CD4-positive, alpha-beta T cell treated with Interleukin-15 for 4 hours (primary cell): ENCODE measurements at places on chromosomes 1 and 21.
A peak's percentile ranks its signal among the peaks of the same experiment; 100 is the strongest.

- DNase-seq = no peak
These were observed 39.5 kb upstream of the MCOLN3 start for GRCh38 chr1:85087659-85088407.

DNA sequence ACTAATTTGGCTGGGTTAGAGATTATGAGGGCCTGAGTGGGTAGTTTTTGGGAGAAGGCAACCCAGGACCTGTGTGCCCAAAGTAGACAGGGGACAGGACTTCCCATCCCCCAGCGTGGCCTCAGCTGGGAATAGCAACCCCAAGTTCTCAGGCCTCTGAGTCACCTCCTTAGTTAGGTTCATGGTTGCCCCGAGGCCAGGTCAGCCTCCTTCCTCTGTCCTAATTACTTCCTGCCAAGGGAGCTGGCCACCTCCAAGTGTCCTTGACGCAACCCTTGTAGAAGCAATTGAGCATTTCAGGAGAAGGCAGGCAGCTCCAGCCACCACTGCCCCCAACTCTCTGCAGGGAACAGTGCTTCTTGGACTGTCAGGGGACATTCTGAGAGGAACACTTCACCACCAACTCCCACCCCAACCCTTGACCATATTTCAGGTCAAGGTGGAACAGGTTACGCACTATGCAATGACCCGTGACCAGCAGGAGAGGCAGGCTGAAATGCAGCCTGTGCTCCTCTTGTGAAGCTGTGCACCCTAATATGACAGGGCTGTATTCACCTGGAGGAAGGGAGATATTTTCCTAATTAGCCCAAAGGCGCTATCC, 5.1 kb upstream of the NT5C1A start:
- DNase-seq = no peak

DNA sequence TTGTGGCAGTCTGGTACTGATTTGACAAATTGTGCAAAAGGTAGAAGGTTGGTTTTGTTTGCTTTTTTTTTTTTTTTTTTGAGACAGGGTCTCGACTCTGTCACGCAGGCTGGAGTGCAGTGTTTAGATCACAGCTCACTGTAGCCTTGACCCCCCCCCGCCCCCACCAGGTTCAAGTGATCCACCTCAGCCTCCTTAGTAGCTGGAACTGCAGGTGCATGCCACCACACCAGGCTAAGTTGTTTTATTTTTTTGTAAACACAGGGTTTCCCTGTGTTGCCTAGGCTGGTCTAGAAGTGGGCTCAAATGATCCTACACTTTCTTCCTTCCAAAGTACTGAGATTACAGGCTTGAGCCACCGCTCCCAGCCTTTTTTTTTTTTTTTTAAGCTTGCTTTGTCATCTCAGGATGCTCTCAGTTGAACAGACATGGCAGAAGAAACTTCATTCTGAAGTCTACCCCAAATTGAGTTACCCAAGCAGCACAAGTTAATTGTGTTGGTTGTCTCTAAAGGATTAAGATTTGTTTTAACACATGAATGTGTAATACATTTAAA, 8.2 kb downstream of the KDM1A start:
- DNase-seq = no peak

DNA sequence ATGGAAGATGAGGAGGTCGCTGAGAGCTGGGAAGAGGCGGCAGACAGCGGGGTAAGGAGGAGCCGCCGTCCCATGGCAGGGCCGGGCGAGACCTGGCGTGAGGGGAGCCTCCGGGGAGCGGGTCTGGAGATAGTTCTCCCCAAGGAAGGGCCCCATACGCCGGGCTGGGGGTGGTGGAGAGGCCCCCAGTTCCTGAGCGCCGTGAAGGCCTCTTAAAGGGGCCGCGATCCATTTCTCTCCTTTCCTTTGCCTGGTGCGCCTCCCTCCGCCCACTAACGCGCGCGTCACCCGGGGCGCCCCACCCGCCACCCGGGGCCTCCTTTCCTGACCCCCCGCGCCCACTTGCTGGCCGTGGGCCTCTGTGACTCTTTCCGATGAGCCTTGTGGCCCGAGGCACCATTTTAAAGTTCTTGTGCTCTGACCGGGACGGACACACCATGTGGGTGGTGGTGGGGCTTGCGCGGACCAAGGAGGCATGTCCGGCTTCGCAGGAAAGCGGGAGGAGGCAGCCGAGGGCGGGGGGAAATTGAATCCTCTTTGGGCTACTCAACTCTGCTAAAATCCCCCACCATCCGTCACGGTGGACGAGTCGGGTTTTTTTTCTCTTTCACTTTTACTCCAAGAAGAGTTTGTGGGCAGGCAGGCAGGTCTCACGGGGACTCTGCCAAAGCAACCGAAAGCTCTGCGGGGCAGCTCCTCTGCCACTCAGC, 371 bp downstream of the SZRD1 start:
- peak; percentile 83 for DNase-seq

- DNase-seq = peak; percentile 30
These were observed 61.6 kb downstream of the PTGS2 start for GRCh38 chr1:186618401-186619170.

DNA sequence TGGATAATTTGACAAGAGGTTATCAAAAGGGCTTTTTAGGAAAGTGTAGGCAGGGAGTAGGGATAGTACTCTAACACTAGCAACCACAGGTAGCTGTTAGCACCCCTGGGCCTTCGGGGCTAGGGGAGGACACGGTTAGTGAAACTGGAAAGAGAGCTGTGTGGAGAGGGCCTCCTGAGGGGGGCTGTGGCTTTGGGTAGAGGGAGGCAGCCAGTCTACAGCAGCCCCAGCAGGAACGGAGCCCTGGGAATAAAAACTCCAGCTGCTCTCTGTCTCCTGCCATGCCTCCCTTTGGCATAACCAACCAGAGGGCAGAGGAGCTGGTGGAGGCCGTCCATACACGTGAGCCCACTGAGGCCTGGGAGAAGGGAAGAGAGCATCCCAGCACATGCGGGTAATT, 223.2 kb downstream of the FOXD2 start:
- no peak for DNase-seq

GRCh38 chr1:84096176-84096575, 47.9 kb upstream of the PRKACB start:
- DNase-seq = no peak

DNA sequence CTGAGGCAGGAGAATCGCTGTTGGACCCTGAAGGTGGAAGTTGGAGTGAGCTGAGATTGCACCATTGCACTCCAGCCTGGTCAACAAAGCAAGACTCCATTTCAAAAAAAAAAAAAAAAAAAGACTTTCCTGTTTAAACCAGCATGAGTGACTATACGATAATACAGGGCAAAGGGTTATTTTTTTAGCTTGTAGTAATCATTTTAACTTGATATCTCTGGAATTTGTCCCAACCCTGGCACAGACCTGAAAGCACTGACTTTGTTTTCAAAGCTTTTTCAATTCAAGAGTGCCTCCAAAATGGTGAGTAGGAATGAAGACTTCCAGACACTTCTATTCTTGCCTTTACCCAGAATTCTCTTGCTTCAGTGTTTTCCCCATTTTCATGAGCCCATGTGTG, 4.4 kb upstream of the TMCO2 start:
- no peak for DNase-seq

DNA sequence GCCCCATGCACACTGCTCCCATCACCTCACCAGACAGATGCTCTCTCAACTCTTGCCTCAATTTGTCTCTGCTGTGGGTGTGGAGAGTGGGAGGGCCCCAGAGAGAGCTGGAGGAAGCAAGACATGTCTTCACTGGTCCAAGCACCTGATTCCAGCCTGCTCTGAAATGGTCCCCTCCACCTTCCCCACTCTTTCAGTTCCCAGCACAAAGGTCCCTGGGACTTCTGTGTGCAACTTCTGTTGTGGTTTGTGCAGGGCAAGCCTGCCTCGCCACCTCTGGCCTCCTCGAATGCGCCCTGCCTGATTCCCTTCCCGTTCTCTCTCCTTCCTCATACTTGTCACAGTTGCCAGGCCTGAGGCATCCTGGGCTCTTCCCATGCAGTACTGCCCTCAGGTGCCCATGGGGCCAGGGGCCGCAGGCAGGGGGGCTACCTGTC, 119.3 kb downstream of the SYT2 start:
- no peak for DNase-seq

DNA sequence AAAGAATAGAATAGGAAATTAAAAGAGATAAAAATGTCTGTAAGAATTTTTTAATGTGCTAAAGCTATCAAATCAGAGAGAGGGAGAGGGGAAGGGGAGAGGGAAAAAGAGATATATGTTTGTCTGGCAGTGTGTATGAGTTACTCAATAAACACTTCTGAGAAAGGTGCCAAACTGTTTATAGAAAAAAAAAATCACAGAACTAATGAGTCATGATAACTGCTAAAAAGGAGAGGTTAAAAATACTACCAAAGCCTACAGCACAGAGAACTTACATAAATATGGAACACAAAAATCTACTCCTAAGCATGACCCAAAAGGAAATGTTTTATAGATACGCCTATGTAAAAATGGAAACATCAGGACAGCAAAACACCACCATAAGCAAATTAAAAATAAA, 45.4 kb downstream of the SELENOF start:
- DNase-seq = peak; percentile 1

DNA sequence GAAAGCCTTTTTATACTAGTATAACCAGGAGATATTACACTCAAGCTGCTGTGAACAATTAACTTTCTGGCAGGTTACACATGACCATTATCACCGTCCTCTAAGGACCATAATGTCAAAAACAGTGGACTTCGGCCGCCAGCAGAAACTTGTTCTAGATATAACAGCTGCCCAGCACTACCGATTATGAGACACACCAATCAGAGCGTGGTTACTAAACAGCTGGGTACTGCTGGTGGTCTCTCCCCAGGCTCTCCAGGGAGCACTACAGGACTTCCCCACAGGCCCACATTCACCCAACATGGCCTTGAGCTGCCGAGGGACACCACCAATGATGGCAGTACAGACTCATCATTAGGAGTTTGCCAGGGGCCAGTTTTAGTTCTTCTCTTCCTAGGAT, 57.9 kb upstream of the CTBS start:
- DNase-seq = no peak

- DNase-seq = no peak
These were observed 65.8 kb upstream of the ATF3 start for GRCh38 chr1:212542761-212543187.

- DNase-seq = no peak
These were observed 86.6 kb downstream of the OMA1 start for GRCh38 chr1:58459911-58460310.

DNA sequence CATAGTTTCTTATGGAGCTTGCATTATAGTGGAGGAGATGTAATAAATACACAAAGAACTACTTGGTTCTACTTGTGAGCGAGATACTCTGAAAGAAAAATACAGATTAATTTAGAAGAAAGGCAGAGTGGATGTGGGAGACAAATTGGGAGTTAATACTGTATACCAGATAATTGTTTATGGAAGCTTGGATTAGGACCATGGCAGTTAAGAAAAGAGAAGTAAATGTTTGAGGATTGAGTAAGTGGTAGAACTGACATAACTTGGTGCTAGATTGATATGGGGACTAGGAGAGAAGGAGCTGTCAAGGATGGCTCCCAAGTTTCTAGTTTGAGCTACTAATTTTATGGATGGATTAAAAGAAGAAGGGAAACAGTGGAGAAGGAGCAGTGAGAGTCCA, 47.3 kb downstream of the INKA2 start:
- DNase-seq = no peak

DNA sequence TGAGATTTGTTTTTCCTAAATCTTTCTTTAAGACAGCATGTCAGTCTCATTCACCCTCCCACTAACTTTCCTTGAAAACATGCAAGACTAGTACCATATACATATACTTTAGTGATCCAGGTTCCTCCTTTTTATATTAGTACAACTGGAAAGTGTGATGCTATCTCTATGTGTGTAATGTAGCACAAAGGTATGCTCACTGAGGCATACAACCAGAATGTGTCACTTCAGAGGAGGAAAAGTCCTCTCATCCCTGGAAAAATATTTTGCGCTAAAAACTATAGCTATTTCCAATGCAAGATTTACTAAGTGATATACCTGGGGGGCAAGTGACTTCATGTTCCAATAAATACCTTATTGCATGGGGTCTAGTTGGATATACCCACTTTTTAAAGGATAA, 45.9 kb downstream of the BARHL2 start:
- no peak for DNase-seq

GRCh38 chr21:40300300-40300699, 433.1 kb downstream of the PCP4 start:
- DNase-seq = no peak

DNA sequence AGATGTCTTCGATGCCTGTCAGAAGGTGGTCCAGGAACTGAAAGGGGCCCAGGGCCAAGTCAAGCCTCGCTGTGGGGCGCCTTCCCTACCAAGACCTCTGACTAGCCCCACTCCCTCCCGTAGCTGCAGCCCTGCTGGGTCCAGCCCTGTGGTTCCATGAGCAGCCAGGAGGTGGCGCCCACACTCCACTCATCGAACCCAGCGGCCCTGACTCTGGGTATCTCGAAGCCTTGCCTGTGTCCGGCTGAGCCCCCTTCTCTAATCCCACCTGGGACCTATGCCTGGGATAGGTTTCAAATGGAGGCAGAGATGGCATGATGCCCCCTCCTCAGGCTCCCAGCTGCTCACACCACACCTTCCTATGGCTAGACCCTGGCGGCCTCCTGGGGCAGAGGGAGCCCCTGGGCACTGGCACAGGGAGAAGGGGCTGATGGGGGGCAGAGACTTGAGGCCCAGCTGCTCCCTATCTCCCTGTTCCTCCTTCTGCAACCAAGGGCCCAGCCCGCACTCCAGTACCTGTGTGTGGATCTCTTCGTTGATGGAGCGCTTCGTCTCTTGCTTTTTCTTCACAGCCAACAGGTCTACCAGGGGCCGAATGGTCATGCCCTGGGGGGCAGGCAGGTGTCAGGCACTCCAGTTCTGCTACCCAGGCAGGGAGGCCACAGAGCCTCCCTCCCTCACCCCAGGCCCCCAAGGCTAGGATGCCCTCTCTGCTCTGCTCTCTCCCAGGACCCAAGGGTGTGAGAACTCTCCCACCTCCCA, 52.0 kb downstream of the SLC9A1 start:
- peak; percentile 76 for DNase-seq

GRCh38 chr21:41451753-41452676, 26.0 kb downstream of the MX1 start:
- DNase-seq = no peak

DNA sequence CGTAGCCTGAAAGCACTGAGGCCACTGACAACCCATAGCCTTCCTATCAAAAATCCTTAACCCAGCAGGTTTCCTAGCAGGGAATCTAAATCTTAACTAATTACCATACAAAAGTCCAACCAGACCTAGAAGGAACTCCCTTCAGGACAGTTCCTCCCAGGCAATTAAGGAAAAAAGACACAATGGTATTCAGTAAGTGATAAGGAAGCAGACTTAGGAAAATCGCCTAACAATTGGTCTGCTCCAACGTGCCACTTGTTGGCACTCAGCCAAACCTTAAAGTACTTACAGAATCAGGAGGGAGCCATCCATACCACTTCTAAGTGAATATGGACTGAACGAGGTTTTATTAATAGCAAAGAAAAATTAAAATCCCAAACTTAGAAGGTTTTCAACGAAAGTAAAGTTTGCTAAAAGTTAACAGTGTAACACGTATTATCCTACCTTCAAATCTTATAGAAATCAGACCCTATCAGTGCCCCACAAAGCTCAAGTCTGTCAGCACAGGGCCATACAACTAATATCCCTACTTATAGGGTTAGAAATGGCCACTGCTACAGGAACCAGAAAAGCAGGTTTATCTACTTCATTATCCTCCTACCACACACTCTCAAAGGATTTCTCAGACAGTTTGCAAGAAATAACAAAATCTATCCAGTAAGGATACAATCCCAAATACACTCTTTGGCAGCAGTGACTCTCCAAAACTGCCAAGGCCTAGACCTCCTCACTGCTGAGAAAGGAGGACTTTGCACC, 29.0 kb downstream of the SPATA6 start:
- DNase-seq = no peak

- DNase-seq = no peak
These were observed 24.4 kb upstream of the NDC1 start for GRCh38 chr1:53862507-53862906.
